CD8-positive, alpha-beta memory T cell (primary cell): ENCODE measurements at places on chromosomes 2 and 18. TPM values are rescaled to one million over a fixed set of nuclear protein-coding genes. Genes with fewer than 3 reads are reported as not detected.

The RPRM gene
- not detected for total RNA-seq

- DNase-seq = no peak
Observed at GRCh38 chr18:48017635-48018034, 87.2 kb upstream of the SMAD2 start.

- no peak for DNase-seq
Observed at GRCh38 chr18:79355433-79356335, 40.0 kb upstream of the NFATC1 start.

DNA sequence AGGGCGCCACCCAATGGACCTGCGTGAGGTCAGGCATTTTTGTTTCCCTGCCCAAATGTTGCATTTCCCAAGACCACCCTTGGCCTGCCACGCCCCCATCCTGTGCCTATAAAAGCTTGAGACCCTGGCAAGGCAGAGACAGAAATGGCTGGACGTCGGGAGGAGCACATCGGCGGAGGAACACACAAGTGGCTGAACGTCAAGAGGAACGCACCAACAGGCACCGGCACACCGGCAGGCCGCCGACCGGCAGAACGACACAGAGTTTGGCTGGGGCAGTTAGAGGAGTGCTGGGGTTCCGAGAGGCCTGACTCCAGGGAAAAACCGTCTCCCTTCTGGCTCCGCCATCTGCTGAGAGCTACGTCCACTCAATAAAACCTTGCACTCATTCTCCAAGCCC lies 35.9 kb downstream of the DCDC2C start:
- no peak for DNase-seq

The ANKRD30B gene
- not detected for total RNA-seq

The DSEL gene
- 0.46 TPM for total RNA-seq

- DNase-seq = no peak
Observed at GRCh38 chr2:20674974-20675679, 8.2 kb downstream of the GDF7 start.

The INO80D gene
- 22.4 TPM for total RNA-seq

DNA sequence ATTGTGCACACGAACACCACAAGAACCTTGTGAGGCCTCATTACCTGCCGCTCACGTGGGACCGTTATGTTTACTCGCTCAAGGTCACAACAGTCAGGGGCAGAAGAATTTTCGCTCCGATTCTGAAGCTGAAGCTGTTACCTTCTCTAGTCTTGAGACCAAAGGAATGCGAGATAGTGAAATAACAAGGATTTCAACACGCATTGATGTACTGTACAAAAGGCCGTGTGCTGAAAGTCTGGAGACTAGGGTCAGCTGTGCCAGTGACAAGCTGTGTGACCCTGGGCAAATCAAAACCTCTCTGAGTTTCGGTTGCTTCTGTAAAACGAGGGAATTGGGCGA lies 583 bp downstream of the NEMP2 start:
- DNase-seq = peak; percentile 66

DNA sequence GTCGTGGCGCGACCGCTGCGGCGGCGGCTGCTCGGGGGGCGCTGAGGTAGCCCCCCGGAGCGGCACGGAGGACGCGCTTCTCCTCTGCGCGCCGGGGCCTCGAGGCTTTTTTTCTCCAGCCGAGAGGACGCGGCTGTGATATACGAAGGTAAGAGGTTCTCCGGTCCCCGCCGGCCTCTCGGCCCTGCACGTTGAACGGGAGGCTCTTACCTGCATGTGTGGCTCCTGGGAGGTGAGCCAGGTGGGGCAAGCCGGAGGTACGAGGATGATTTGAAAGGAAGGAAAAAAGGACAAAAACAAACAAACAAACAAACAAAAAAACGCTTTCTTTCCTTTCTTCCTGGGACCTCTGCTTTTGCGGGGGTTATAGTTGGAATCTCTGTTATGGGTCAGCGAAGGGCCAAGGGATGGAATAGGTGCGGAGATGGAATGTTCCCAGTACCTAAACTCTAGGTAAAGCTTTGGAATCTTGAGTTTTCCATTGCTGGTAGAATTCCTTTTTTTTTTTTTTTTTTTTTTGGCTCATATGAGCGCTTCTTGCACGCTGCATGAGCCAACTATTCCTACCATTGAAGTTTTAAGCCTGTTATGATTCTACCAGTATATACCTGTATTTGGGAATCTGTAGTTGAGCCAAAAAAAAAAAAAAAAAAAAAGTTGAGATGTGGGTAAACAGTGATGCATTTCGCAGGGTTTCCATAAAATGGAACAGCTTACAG lies 674 bp downstream of the PTPN4 start:
- DNase-seq = no peak

The MAPK4 gene
- total RNA-seq = not detected

DNA sequence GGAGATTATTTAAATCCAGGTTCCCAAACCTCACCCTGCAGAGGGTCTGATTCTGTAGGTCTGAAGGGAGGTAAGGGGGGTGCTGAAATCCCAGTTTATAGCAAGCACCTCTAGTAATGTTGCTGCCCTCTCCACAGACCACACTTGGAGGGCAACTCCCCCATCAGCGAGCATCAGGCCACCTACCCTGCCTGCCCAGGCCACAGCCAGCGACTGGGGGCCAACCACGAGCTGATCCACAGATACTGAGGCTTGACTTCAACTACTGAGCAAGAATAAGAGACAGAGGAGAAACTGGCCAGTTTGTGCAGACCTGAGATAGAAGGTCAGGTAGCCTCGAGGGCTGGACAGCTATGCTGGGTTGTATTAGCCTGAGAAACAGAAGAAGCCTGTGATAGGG lies 36.3 kb upstream of the LBH start:
- DNase-seq = no peak

- no peak for DNase-seq
Observed at GRCh38 chr2:10847008-10847407, 34.4 kb upstream of the PDIA6 start.
